Hematopoietic multipotent progenitor cell (in vitro differentiated cells): ENCODE measurements at places on chromosomes 5 and 9. TPM values are rescaled to one million over a fixed set of nuclear protein-coding genes. Genes with fewer than 3 reads are reported as not detected.

- DNase-seq, result peak; percentile 38
Observed at GRCh38 chr9:38423973-38424843, at the start of gene IGFBPL1. IGFBPL1 (minus strand) TSS chr9:38424454; CDS start chr9:38424424, 30 bp downstream.

DNA sequence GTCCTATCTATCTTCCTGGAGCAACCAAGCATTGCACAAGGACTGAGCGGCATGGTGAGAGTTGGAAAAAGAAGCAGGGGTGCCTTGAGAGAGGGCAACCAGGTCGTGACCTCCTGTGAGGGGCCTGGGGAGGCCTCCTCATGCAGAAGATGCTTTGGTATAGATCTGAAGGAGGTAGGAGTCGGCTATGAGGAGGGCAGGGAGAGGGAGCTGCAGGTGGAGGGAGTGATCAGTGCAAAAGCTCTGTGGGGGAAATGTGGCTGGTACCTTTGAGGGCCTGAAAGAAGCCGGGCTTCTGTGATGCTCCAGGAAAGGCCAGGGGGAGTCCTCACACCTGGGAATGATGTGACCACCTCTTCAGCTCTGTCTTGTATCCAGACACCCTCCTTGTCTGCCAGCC, 3.6 kb upstream of the SLC25A48 start:
- DNase-seq, result no peak

Gene OBP2B
- not detected for total RNA-seq

- DNase-seq, result no peak
Observed at GRCh38 chr9:76677481-76678055, 86.7 kb upstream of the PCA3 start.

- DNase-seq, result no peak
Observed at GRCh38 chr9:23596913-23597634, 229.0 kb downstream of the ELAVL2 start.

DNA sequence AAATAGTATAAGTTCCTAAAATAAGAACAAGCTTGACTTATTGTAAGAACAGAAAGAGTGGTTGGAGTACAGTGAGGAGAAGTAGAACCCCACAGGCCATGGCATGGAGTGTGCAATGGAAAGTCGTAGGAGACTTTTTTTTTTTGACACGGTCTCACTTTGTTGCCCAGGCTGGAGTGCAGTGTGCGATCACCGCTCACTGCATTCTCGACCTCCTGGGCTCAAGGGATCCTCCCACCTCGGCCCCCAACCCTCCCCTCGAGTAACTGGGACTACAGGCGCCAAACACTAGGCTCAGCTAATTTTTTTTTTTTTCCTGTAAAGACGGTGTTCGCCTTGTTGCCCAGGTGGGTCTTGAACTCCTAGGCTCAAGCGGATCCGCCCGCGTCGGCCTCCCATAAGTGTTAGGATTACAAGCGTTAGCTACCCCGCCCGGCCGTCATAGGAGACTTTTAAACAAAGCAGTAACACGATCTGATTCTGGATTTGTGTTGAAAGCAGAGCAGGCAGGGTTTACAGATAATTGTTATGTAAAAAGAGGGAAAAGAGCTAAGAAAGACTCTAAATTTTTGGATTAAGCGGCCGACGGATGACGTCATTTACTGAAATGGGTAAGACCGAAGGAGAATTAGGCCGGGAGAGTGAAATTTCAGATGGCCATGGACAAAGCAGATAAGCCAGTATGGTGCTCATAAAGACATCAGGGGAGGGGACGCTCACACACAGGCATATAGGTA, 752 bp downstream of the TSTD2 start:
- peak; percentile 84 for DNase-seq

DNA sequence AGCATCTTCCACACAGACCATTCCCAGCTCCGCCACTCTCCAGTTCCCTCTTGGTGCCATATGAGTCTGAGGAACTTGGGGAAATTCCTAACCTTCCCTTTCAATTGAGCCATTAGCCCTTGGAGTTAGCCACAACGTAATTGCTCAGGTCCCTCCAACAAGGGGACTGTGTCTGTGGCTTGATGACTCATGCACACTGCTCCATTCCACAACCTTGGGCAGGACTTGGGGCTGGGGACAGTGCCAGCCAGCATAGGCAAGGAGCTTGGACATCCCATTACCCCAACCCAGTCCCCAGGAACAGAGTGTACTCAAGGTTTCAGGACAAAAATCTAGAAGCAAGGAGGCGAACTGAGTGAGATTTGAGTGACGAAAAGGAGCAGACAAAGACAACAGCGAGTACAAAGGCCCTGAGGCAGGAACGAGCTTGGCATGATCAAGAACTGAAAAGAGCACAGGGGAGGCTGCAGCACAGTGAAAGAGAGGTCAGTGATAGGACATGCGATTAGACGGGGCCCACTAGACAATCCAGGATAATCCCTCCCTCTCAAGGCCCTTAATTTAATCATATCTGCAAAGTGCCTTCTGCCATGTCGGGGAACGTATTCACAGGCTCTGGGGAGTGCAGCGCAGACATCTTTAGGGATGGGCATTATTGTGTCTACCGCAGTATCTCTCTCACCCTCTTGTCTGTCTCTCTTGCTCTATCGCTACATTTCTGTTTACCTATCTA, 16.0 kb upstream of the JADE2 start:
- DNase-seq, result no peak

DNA sequence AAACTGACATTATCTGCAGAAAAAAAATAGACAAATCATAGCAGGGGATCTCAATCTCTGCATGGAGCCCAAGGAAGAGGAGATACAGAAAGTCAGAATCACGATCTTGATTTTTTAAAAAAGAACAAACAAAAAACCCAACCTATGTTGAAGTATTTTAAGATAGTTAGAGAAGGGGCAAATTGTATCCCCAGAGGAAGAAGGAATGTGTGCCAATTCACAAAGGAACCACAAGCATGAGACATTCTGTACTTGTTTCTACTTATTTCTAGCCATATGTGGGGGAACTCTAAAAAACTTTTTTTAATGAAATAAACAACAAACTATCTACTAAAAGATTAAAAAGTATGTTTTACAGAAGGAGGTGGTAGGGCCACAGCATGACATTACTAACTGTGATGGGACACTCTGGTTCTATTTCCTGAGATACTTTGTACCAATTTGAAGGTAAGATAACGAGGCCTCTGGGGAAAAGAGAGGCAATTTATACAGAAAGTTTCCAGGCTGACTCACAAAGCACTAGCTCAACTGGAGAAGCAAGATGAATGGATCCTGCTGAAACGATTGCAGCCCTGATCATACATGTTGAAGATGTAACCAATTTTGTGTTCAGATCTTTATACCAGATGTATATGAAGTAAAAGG, 22.5 kb downstream of the RANBP3L start:
- DNase-seq, result no peak

DNA sequence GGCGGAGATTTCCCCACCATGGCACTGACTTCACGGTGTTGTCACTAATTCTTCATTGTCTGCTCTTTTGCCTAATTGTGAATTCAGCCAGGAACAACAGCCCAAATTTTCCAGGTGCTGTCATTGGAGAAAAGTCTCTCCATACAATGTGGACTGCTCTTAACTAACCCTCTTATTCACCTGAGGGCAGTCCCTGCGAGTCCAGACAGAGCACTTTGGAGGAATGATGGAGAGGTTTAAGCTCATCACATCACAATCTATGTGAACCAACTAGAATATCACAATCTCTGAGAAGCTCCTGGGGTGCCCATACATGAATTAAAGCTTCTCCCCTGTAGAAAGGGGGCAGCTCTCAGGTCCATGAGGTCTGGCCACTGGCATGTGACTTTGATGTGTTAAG, 56.4 kb downstream of the MTX3 start:
- no peak for DNase-seq

Gene LRRC70
- total RNA-seq, result 48.7 TPM

Gene CDC14B
- total RNA-seq, result 7.5 TPM

Gene IFNA6
- total RNA-seq, result not detected

DNA sequence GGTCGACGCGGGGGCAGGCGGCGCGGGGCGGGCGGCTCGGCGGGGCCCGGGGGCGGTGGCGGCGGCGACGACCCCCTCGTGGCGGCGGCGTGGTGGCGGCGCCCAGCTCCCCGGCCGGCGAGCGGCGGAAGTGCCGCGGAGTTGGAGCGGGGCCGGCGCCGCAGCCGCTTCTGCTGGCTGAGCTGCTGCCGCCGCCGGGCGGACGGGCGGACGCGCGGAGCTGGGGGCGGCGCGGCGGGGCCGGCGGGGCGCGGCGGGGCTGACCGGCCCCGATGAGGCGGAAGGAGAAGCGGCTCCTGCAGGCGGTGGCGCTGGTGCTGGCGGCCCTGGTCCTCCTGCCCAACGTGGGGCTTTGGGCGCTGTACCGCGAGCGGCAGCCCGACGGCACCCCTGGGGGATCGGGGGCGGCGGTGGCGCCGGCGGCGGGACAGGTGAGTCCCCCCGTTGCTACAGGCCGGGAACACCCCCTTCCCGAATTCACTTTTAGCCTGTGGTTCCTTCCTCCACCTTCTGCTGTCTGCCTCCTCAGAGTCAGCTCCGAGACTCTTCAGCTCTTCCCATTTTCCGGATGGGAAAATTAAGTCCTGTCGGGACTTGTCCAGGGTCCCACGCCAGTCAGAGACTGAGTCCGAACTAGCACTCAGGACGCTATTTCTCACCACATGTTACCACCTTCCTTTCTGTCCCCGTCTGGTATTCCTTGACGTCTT, at the start of gene GALNT10:
Gene GALNT10, plus strand, starts transcription at position 139 of the 710 bp plus-strand sequence. Its CDS starts 134 bp downstream, at position 273.
- DNase-seq, result peak; percentile 67

GRCh38 chr9:132800038-132800648, 77.9 kb downstream of the AK8 start:
- DNase-seq, result peak; percentile 41
